ENCODE measurements at places on chromosomes 7 and 10. TPM values are rescaled to one million over a fixed set of nuclear protein-coding genes. Genes with fewer than 3 reads are reported as not detected.

DNA sequence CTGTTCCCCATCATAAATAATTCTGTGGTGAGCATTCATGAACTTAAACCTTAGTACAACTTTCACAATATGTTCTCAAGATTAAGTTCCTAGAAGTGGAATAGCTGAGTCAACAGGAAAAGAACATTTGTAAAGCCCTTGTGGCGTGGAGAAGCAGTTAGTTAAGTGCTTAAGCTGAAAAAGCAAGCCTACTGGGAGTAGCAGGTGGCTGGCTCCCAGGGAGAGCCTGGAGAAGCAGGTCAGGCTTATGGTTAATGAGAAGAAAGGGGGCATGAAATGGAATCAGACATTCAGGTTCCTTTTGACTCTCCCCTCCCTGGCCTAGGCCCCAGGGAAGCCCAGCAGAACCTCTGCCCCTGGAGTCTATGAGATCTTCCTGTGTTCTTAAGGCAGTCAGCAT lies 35.3 kb downstream of the VSTM4 start:
- DNase-seq, result no peak

The PIP gene
- polyA plus RNA-seq, result not detected

The GARIN1A gene
- 0.70 TPM for polyA plus RNA-seq

The MSMB gene
- not detected for polyA plus RNA-seq

DNA sequence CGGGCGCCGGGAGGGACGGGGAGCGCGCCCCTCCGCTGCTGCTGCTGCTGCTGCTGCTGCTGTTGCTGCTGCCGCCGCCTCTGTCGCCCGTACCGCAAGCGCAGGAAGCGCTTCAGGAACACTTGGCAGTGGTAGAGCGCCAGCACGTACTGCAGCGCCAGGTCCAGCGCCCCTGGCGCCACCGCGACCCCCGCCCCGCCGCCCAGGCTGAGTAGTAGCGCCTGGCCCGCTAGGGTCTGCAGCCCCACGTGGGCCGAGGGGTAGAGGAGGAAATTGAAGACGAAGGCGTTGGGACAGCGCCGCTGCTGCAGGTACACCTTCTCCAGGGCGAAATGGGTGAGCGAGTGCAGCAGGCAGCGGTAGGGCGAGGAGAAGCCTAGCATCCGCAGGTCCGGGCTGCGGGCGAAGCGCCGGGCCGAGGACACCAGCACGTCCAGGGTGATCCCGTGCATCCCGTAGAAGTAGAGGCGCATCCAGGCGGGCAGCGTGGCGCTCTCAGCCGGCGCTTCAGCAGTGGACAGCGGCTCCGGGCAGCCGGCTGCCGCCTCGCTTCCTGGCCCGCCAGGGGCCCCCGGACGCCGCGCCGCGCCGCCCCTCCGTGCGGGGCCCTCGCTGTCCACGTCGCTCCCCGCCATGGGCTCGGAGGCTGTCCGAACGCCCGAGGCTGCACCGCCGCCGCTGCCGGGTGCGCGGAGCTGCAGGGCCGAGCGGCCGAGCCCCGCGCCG lies at the start of gene TMEM229A:
Gene TMEM229A, minus strand, starts transcription at position 699 of the 726 bp plus-strand sequence. Its CDS starts 64 bp downstream, at position 635.
- DNase-seq, result no peak

DNA sequence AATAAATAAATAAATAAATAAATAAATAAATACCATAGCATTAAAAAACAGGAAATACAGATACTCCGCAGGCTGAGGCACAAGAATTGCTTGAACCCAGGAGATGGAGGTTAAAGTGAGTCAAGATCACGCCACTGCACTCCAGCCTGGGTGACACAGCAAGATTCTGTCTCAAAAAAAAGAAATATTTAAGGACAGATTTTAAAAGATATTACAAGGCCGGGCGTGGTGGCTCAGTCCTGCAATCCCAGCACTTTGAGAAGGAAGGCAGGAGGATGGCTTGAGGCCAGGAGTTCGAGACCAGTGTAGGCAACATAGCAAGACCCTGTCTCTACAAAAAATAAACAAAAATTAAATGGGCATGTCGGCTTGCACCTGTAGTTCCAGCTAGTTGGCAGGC lies 17.5 kb upstream of the SNX8 start:
- no peak for DNase-seq
